ENCODE measurements at places on chromosomes 2 and 18. TPM values are rescaled to one million over a fixed set of nuclear protein-coding genes. Genes with fewer than 3 reads are reported as not detected.
A peak's percentile ranks its signal among the peaks of the same experiment; 100 is the strongest.

TBR1 gene
- total RNA-seq: 0.26 TPM

DNA sequence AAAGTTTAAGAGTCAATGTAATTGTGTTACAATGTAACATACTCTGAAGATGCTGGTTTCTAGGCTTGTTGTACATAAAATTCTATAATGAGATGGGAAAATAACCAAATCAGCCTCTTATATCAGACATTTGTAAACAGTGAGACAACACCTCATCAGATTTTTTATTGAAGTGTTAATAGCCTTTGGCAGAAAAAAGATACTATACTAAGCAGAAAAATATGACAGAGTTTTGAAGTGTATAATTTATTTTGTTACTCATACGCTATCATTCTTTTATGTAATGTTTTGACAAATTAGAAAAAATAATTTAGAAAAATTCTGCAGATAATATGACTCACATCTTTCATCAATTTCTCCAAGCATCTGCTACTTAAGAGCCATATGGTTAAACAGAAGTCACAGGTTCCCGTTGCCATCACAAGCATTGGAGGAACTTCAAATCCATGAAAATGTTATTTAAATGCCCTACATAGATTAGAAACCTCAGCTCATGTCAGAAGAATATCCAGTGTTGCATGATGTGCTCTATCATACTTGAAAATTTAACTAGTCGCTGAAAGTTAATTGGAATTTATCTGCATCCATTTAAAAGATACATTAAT is 535.4 kb downstream of the LRP1B start:
- DNase-seq: no peak

ANKRD29 gene
- 2.4 TPM for total RNA-seq

GRCh38 chr2:202976809-202977208 is 37.9 kb upstream of the NBEAL1 start:
- no peak for DNase-seq

DNA sequence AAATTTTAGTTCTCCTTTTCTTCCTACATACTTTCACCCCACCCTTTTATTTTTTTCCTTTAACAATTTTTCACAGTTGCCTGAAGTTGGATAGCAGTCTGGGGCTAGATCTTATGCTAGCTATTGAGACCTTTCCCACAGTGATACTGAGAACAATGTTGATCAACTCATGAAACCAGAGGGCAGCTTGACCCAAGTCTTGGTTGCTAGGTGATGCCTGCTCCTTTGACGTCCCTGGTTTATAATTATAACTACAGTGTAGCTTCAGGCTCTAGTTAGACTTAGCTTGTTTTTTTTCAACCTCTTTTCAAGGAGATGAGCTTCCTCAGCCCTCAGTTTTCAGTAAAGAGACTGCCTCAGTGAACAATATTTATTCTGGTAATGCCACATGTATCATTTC is 648.5 kb downstream of the IRS1 start:
- DNase-seq: no peak

INHA gene
- total RNA-seq: 2.2 TPM

DNA sequence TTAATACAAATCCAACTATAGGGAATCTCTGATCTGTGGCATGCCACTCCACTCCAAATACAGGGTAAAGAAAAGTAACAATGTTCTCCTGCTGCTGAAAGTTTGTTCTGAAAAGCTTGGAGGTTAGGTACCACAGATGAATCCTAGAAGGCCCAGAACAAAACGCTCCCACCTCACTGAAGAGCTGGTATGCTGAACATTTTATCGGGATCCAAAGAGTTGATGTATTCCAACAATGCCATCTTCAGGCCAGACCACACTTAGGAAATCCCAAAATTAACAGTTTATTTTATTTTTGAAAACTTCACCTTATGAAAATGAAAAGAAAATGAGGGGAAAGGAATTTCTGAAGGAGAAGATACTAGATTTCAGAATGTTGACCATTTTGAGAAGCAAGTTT is 145.1 kb upstream of the CDH19 start:
- DNase-seq: peak; percentile 30

SPEG gene
- total RNA-seq: 25.7 TPM

DNA sequence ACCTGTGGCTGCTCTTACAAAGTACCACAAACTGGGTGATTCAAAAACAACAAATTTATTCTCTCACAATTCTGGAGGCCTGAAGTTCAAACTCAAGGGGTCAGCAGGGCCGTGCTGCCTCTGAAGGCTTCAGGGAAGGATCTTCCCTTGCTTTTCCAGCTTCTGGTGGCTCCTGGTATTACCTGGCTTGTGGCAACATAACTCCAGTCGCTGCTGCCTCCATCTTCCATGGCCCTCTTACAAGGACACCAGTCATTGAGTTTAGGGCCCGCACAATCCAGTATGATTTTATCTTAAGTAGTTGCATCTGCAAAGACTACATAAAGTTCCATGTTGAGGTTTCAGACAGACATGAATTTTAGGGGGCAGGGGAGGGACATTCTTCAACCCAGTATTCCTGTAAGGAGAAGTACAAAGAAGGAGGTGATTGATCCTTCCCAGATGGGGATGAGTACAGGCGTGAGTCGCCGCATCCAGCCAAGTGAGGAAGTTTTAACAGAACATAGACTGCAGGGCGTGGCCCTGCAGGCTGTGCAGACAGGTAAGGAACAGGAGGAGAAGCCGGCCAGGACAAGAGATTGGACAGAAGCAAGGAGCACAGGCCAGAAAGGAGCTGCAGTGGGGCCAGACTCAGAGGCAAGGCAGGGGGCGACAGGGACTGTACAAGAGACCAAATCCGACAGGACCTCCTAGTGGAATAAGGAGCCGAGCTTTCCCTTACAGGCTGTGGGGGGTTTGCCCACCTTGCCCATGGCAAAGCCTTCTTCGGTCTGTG is 44.4 kb upstream of the BZW1 start:
- DNase-seq: no peak

KCNF1 gene
- not detected for total RNA-seq

Measured in MCF 10A (cell line).